ENCODE measurements at places on chromosomes 7 and 10. TPM values are rescaled to one million over a fixed set of nuclear protein-coding genes. Genes with fewer than 3 reads are reported as not detected.
A peak's percentile ranks its signal among the peaks of the same experiment; 100 is the strongest.

SFRP4 gene
- 81.9 TPM for total RNA-seq

- no peaks in the 10 kb centered on the region for H3K36me3 ChIP-seq
- H3K4me1 ChIP-seq: no peaks in the 10 kb centered on the region
- DNase-seq: no peak
- H3K4me3 ChIP-seq: no peak overlapping the region
Observed at GRCh38 chr10:23571884-23572283, 133.0 kb downstream of the OTUD1 start.

FOXI2 gene
- total RNA-seq: not detected

GPR22 gene
- total RNA-seq: 0.48 TPM

- H3K4me1 ChIP-seq: no peaks in the 10 kb centered on the region
- no peak overlapping the region for H3K4me3 ChIP-seq
- no peak for DNase-seq
- no peaks in the 10 kb centered on the region for H3K36me3 ChIP-seq
Observed at GRCh38 chr7:91922857-91923256, 17.8 kb upstream of the AKAP9 start.

- H3K27ac ChIP-seq: no peak overlapping the region
- no peak for DNase-seq
- no peaks in the 10 kb centered on the region for H3K27me3 ChIP-seq
- H3K4me3 ChIP-seq: no peak overlapping the region
- no peaks in the 10 kb centered on the region for H3K4me1 ChIP-seq
Observed at GRCh38 chr10:96478355-96478754, 35.4 kb downstream of the TLL2 start.

- no peaks in the 10 kb centered on the region for H3K27me3 ChIP-seq
- no peak for DNase-seq
- no peak overlapping the region for H3K27ac ChIP-seq
- no peaks in the 10 kb centered on the region for H3K4me1 ChIP-seq
Observed at GRCh38 chr7:78562191-78562590, 763.6 kb downstream of the PHTF2 start.

KCNMA1 gene
- 124 TPM for total RNA-seq

- H3K27ac ChIP-seq: no peak overlapping the region
- H3K36me3 ChIP-seq: no peaks in the 10 kb centered on the region
- no peak for DNase-seq
Observed at GRCh38 chr7:146414373-146414772, 297.8 kb downstream of the CNTNAP2 start.

VWC2 gene
- 1.9 TPM for total RNA-seq

DNA sequence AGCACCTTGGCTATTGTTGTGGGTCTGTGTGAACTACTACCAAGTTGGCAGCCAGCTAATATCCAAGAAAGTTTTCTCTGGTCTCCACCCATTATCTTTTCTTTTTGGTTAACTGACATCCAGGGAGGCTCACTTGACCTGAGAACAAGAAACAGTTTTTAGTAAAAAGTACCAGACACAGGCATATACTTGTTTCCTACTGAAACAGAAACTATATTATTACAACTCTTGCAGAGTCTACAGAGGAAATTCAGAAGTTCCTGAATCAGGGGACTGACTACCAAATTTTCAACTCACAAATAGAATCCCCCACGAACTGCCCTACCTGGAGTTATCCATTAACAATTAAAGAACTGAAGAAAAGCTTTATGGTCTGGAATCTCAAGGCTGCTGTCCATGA, 168.9 kb downstream of the KCND2 start:
- DNase-seq: no peak
- no peaks in the 10 kb centered on the region for H3K27me3 ChIP-seq
- H3K36me3 ChIP-seq: no peaks in the 10 kb centered on the region

GRCh38 chr10:72370201-72370722, 15.5 kb upstream of the DNAJB12 start:
- no peaks in the 10 kb centered on the region for H3K4me1 ChIP-seq
- H3K4me3 ChIP-seq: no peak overlapping the region
- H3K36me3 ChIP-seq: no peaks in the 10 kb centered on the region
- no peaks in the 10 kb centered on the region for H3K27me3 ChIP-seq

GRCh38 chr7:87204933-87205332, 14.6 kb downstream of the TMEM243 start:
- no peaks in the 10 kb centered on the region for H3K27me3 ChIP-seq
- H3K27ac ChIP-seq: no peak overlapping the region
- no peaks in the 10 kb centered on the region for H3K36me3 ChIP-seq

DNA sequence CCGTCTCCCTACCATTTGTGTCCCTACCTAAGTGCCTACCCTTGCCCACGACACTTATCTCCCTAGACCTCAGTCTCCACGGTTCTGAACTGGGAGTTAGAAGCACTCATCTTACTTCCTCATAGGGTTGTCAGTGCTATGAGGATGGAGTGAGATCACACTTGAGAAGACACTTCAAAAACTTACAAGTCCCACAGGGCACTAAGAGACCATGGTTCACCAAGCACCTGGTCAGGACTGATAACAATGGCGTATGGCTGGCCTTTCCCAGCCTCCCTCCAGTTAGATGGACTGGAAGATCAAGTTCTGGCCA, 43.2 kb downstream of the KCNMA1 start:
- H3K27me3 ChIP-seq: no peaks in the 10 kb centered on the region
- DNase-seq: no peak
- H3K4me3 ChIP-seq: no peak overlapping the region
- no peak overlapping the region for H3K27ac ChIP-seq
- H3K36me3 ChIP-seq: no peaks in the 10 kb centered on the region

- H3K4me1 ChIP-seq: no peaks in the 10 kb centered on the region
- H3K27me3 ChIP-seq: no peaks in the 10 kb centered on the region
- no peak overlapping the region for H3K4me3 ChIP-seq
Observed at GRCh38 chr10:66714741-66715140, 211.1 kb upstream of the LRRTM3 start.

TACC2 gene
- 73.0 TPM for total RNA-seq

OR2A5 gene
- not detected for total RNA-seq

DNA sequence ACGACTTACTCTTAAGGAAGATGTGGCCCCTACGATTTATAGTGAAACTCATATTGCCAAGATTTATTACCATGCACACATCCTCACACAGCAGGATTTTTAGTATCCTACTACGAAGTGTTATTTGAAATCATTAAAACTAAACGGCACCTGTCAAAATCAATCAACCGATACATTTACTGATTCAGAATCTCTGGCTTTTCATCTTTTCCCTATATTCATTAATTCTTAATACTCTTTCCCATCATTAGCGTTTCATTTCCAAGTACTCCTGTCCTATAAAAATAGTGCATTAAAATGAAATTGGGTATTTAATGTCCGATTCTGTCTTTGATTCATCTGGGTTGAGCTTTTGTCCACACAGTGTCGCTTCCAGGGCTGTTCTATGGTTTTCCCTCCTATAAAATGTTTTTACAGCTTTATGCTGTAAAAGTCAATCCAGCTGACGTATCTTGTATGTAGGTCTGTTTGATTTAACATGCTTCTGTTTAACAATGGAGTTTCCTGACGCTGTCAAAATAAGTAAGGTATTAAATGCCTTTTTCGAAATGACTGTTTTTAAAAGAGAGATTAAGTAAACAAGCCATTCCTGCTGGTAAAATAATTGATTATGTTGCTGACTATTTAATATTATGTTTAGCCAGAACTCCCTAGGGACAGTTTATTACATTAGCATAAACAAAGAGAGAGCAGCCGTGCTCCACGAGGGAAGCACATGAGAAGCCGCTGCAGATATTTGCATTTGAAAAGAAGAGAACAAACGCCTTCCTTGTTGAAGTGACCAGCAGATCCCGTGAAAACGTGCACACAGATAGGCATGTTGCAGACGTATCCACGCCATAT, 22.3 kb upstream of the SFMBT2 start:
- no peak overlapping the region for H3K27ac ChIP-seq
- no peaks in the 10 kb centered on the region for H3K4me1 ChIP-seq
- no peaks in the 10 kb centered on the region for H3K27me3 ChIP-seq
- no peak overlapping the region for H3K4me3 ChIP-seq
- no peak for DNase-seq

GRCh38 chr7:1601956-1602355, 32.1 kb upstream of the PSMG3 start:
- no peaks in the 10 kb centered on the region for H3K36me3 ChIP-seq
- no peak overlapping the region for H3K27ac ChIP-seq
- DNase-seq: no peak
- no peaks in the 10 kb centered on the region for H3K27me3 ChIP-seq
- no peak overlapping the region for H3K4me3 ChIP-seq

- no peaks in the 10 kb centered on the region for H3K27me3 ChIP-seq
- no peak overlapping the region for H3K27ac ChIP-seq
- no peak overlapping the region for H3K4me3 ChIP-seq
- no peak for DNase-seq
Observed at GRCh38 chr10:3624367-3624766, 160.6 kb downstream of the KLF6 start.

DNA sequence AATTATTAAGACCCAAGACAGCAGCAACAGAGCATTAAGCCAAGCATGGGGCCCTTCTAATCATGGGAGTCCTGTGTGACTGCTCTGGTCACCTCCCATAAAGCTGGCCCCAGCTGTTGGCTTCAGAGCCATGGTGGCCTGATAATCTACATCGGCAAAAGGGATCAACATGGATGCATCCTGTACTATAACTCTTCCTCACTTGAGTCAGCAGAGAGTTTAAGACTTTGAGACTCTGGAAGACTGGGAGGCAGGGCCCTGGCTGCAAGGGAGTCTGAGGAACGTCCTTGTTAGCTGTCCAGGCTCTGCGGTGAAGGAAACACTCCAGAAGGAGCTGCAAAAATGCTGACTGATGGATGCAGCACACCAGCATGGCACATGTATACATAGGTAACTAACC, 95.0 kb upstream of the KIAA1217 start:
- H3K4me1 ChIP-seq: no peaks in the 10 kb centered on the region
- DNase-seq: no peak
- no peak overlapping the region for H3K27ac ChIP-seq
- H3K4me3 ChIP-seq: no peak overlapping the region
- no peaks in the 10 kb centered on the region for H3K36me3 ChIP-seq
- no peaks in the 10 kb centered on the region for H3K27me3 ChIP-seq

COBL gene
- total RNA-seq: 7.7 TPM

GRCh38 chr10:248307-248706, 113.1 kb downstream of the ZMYND11 start:
- H3K27me3 ChIP-seq: no peaks in the 10 kb centered on the region
- H3K27ac ChIP-seq: no peak overlapping the region
- H3K36me3 ChIP-seq: no peaks in the 10 kb centered on the region
- DNase-seq: no peak

GRCh38 chr7:137820677-137821420, 25.9 kb downstream of the DGKI start:
- no peaks in the 10 kb centered on the region for H3K36me3 ChIP-seq
- no peaks in the 10 kb centered on the region for H3K27me3 ChIP-seq
- H3K27ac ChIP-seq: no peak overlapping the region
- peak; percentile 76 for DNase-seq
- H3K4me3 ChIP-seq: no peak overlapping the region

GRCh38 chr10:122373108-122373507, 1.4 kb upstream of the PLEKHA1 start:
- no peaks in the 10 kb centered on the region for H3K27me3 ChIP-seq
- H3K27ac ChIP-seq: no peak overlapping the region
- DNase-seq: no peak
- no peak overlapping the region for H3K4me3 ChIP-seq
- no peaks in the 10 kb centered on the region for H3K4me1 ChIP-seq

GRCh38 chr7:132240821-132241422, 335.3 kb downstream of the PLXNA4 start:
- no peak overlapping the region for H3K27ac ChIP-seq
- H3K36me3 ChIP-seq: no peaks in the 10 kb centered on the region
- H3K27me3 ChIP-seq: no peaks in the 10 kb centered on the region
- DNase-seq: no peak

LMOD2 gene
- total RNA-seq: 0.52 TPM

DNA sequence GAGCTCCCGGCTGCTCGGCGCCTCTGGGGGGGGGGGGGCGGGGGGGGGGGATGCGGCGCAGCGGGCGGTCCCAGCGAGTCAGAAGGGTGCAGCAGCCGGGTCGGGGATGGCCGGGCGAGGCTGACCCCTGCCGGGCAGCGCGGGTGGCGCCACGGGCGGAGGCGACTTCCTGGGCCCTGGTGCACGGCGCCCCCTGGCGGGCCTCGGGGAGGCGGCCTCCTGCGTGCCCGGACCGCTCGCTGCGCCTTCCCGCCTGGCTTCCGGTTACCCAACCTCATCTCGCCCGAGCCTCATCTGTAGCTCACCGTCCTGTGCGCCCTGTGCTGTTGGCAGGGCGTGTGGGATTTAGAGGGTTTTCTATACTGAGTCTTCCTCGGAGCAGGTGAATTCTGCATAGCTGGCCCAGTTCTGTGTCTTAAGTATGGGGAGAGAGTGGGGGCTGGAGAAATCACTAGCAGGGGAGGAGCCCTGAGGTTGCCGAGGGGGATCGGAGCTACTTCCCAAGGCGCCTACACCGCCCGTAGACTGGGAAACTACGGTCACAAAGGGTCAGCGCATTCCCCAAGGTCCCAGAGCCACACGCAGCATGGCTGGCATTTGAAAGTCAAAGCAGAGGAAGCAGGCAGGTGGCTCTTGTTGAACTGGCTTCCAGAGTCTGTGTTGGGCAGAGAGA, 28.3 kb upstream of the WDFY4 start:
- no peaks in the 10 kb centered on the region for H3K36me3 ChIP-seq
- H3K4me1 ChIP-seq: peaks cover 4% of the 10 kb centered on the region
- H3K27me3 ChIP-seq: no peaks in the 10 kb centered on the region
- H3K4me3 ChIP-seq: peak overlapping the region; percentile 14

EPHB4 gene
- 374 TPM for total RNA-seq

- H3K27ac ChIP-seq: no peak overlapping the region
- no peaks in the 10 kb centered on the region for H3K36me3 ChIP-seq
- no peaks in the 10 kb centered on the region for H3K27me3 ChIP-seq
- DNase-seq: no peak
- H3K4me3 ChIP-seq: no peak overlapping the region
Observed at GRCh38 chr7:70406186-70406949, 725.6 kb upstream of the GALNT17 start.
